ENCODE measurements at places on chromosomes 5 and 9. TPM values are rescaled to one million over a fixed set of nuclear protein-coding genes. Genes with fewer than 3 reads are reported as not detected.

IL6ST gene
- 100 TPM for total RNA-seq

CTSL gene
- total RNA-seq: 42.9 TPM

NEK6 gene
- 43.0 TPM for total RNA-seq

DMRT3 gene
- total RNA-seq: not detected

SPINK6 gene
- not detected for total RNA-seq

PCDHGA2 gene
- total RNA-seq: not detected

LIX1 gene
- total RNA-seq: not detected

MLANA gene
- not detected for total RNA-seq

PLCXD3 gene
- total RNA-seq: not detected

MAMDC2 gene
- 0.29 TPM for total RNA-seq

VCAN gene
- total RNA-seq: 25.4 TPM

ORM2 gene
- not detected for total RNA-seq

PCDHA12 gene
- 0.78 TPM for total RNA-seq

OMD gene
- not detected for total RNA-seq

CCNI2 gene
- total RNA-seq: 3.4 TPM

C9orf85 gene
- 8.3 TPM for total RNA-seq

GCNT1 gene
- 7.9 TPM for total RNA-seq

SNX24 gene
- 16.1 TPM for total RNA-seq

PCDHB9 gene
- 3.5 TPM for total RNA-seq

PCDHA1 gene
- total RNA-seq: 0.83 TPM

FOXD4L4 gene
- 1.8 TPM for total RNA-seq

CNTFR gene
- not detected for total RNA-seq

GDNF gene
- total RNA-seq: not detected

CRHBP gene
- not detected for total RNA-seq

SH3GL2 gene
- total RNA-seq: 1.5 TPM

FOCAD gene
- 23.8 TPM for total RNA-seq

ADGRD2 gene
- not detected for total RNA-seq

SLC36A2 gene
- not detected for total RNA-seq

SLC6A19 gene
- total RNA-seq: not detected

AK8 gene
- 1.4 TPM for total RNA-seq

ERGIC1 gene
- total RNA-seq: 235 TPM

TGFBI gene
- total RNA-seq: 41.4 TPM

HTR1A gene
- not detected for total RNA-seq

CAMK4 gene
- 19.4 TPM for total RNA-seq

CDKN2AIPNL gene
- total RNA-seq: 51.6 TPM

GZMA gene
- total RNA-seq: not detected

LEAP2 gene
- 2.8 TPM for total RNA-seq

EDIL3 gene
- total RNA-seq: 0.24 TPM

ZFP2 gene
- 0.33 TPM for total RNA-seq

CER1 gene
- total RNA-seq: not detected

SPATA31A3 gene
- total RNA-seq: not detected

IRX2 gene
- not detected for total RNA-seq

FGF1 gene
- total RNA-seq: not detected

MCCC2 gene
- 115 TPM for total RNA-seq

IL5 gene
- total RNA-seq: not detected

TAS2R1 gene
- not detected for total RNA-seq

NAIP gene
- total RNA-seq: 9.0 TPM

CCDC192 gene
- 2.5 TPM for total RNA-seq

PCDHGB1 gene
- 0.20 TPM for total RNA-seq

RLN1 gene
- not detected for total RNA-seq

AGXT2 gene
- total RNA-seq: not detected

Measured in Calu3 (cell line).